Glomerular endothelial cell (primary cell): ENCODE measurements at places on chromosomes 3 and 15. TPM values are rescaled to one million over a fixed set of nuclear protein-coding genes. Genes with fewer than 3 reads are reported as not detected.

Gene MESP2
- 0.15 TPM in 1 of 2 replicates, not detected in the other for total RNA-seq

Gene CCR8
- not detected in 2 replicates for total RNA-seq

Gene CLDND1
- total RNA-seq = 112 and 118 TPM in 2 replicates

Gene TPRG1
- 0.53 TPM in 1 of 2 replicates, not detected in the other for total RNA-seq

Gene SV2B
- 9.9 and 28.6 TPM in 2 replicates for total RNA-seq

Gene CLK3
- 72.4 and 102 TPM in 2 replicates for total RNA-seq

Gene SCAMP5
- total RNA-seq = 27.2 and 32.6 TPM in 2 replicates

Gene TMEM266
- total RNA-seq = not detected in 2 replicates

Gene CYP1A2
- total RNA-seq = not detected in 2 replicates

DNA sequence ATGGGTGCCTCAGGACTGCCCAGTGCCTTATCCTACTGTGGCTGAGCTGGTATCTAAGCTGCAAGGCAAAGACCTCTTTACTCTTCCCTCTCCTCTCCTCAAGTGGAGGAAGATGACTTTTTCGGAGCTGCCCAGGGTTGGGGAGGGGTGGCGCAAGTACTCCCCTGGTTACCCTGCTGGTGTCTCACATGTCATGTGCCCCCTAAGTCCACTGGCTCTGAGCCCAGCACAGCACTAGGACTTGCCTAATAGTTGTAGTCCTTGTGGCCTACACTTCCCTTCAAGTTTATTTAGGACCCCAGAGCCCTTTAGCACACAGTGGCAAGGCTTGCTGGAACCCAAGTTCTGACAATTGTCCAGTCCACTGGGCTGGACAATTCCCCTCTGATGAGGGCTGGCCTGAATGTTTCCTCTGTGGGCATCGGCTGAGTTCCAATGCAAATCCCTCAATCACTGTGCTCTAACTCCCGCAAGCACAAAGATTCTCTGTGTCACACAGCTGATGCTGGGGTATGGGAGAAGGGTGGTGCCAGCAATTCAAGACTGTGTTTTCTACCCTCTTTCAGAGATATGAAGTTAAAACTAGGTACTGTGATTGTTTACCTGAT lies 60.4 kb downstream of the UQCC5 start:
- DNase-seq = no peak

GRCh38 chr3:172087602-172088580 lies 48.5 kb downstream of the FNDC3B start:
- no peak for DNase-seq

DNA sequence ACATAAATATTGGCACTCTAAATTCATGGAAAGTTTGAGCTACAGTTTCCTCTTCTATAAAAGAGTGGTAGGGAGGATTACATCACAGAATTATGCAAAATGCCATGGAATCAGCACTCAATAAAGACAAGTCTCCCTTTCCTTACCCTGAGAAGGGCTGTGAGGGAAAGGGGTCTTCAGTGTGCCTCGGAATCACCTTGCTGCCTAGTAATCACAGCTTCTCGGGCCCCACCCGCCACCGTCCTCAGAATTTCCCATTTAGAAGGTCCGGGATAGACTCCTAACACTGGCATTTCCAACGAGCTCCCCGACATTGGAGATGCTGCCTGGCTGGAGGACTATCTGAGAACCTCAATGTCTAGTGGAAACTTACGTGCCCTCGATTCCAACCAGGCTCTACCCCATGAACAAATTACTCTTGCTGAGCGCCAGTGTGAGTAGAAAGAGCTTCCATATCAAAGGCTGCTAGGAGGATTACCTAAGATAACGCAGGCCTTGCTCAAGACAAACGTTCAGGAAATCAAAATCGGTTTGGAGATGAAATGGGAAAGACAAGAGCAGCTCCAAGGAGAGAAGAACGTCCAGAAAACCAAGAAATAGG lies 92.1 kb upstream of the CHD2 start:
- DNase-seq = no peak

GRCh38 chr3:45496555-45496954 lies 98.0 kb upstream of the LIMD1 start:
- DNase-seq = no peak

DNA sequence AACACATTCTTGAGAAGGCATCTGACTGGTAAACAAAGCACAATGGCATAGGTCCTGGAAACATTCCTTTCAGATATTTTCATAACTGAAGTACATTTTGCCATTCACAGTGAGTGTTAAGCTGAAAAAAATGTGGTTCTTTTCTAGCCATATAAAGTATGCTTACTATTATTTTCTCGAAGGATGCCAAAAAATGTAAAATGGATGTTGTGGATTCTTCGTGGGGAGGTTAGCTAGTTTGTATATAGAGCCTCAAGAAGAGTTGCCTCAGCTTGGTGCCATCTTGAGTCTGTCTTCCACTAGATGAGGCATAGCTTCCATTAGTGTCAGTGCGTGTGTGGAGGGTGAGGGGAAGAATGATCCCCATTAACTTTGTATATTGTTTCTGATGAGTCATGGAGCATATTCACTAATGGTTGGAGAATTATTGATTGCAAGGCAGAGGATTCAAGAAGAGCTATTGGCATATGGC lies 4.1 kb downstream of the MBNL1 start:
- no peak for DNase-seq

DNA sequence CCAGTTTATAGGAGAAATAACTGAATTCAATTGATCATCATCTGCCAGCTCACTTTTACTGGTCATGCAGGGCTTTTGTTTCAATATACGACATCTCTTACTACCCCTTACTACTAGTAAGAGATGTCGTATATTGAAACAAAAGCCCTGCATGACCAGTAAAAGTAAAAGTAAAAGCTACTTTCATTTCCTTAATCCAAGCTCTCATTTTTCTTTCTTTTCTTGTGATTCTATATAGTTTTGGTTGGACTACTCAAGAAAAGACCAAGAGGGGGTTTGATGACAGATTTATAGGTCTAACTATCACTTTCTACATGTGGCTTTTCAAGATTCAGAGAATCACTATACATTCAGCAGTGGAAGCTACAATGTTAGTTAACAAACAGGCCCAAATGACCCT lies 1237.3 kb downstream of the ROBO2 start:
- DNase-seq = no peak

DNA sequence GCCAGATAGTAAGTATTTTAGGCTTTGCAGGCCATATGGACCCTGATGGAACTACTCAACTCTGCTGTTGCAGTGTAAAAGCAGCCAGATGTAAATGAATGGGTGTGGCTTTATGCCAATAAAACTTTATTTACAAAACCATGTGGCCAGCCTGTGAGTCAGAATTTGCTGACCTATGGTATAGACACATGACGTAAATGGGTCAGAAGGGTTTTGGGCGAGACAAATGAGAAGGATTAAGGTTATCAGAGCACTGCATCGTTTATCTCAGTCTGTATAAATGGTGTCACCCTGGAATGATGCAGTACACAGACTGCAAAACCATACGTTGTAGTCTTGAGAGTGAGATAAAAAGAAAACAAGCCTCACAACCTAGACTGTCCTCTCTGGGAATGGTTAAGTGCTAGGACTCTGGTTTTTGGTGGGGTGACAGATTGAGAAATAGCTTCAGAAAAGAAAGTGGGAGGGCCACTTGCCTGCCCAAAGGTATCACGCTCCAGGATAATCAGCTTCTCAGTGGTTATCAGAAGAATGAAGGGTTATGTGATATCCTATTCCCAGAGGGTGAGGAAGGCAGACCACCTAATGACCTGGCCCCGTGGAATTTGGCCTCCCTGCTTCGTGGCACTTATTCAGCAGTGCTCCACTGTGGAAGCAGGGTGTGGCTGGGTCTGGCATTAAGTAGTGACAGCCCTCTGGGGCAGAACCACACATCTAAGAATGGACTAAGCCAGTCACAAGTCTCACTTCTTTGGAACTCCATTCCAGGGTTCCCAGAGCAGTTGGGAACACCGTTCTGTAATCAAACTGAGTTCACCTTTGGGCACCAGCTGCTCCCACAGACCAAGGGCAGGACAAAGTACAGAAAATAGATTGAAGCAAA lies 46.1 kb downstream of the ABHD5 start:
- no peak for DNase-seq

GRCh38 chr15:47861111-47861903 lies 144.0 kb downstream of the SEMA6D start:
- DNase-seq = no peak

DNA sequence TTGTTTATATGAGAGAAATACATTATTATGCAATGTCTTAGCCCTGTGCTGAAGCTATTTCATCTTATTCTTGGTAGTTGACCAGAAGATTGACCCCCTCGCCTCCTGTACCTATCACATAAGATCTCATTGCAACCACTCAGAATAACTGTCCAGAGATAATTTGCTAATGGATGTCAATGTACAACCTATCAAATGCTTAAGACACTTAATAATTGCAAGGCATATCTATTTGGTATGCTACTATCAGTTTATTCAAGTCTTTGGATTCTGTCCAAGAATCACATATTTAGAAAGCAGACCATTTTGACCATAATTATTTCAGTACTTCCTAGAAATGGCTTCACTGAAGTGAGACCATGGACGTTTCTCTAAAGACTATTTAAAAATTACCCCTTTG lies 241.6 kb downstream of the GAP43 start:
- DNase-seq = no peak

- no peak for DNase-seq
Observed at GRCh38 chr3:170149016-170149415, 32.5 kb downstream of the PHC3 start.

GRCh38 chr3:64067506-64068346 lies 44.4 kb upstream of the PSMD6 start:
- DNase-seq = no peak

GRCh38 chr15:78618490-78618934 lies 2.3 kb downstream of the CHRNA3 start:
- DNase-seq = peak; percentile 74

DNA sequence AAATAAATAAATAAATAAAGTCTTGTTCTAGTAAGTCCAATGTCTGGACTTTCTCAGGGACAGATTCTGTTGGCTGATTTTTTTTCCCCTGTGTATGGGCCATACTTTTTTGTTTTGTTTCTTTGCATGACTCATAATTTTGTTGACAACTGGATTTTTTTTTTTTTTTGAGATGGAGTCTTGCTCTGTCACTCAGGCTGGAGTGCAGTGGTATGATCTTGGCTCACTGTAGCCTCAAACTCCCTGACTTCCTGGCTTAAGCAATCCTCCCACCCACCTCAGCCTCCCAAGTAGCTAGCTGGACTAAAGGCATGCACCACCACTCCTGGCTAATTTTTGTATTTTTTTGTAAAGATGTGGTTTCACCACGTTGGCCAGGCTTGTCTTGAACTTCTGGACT lies 38.9 kb downstream of the TICRR start:
- no peak for DNase-seq

DNA sequence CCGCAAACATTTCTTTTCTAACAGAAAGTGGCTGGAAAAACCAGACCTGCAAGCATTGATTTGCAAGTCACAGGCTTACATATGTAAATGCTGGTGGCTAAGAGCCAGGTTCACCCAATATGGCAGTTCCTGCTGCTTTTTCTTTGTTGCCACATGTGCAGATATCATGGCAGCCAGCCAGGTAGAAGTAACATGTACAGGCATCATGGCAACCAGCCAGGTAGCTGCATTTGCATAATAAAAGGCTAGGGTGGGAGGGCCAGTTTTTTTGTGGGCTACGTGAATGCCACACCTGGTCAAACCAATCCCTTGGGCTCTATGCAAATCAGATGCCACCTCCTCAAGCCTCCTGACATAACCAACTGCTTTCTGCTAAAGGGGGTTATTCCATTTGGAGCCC lies 2.8 kb upstream of the SMCO1 start:
- no peak for DNase-seq

GRCh38 chr3:111547631-111548030 lies 5.6 kb downstream of the CD96 start:
- no peak for DNase-seq

- DNase-seq = no peak
Observed at GRCh38 chr3:113035387-113035982, 44.7 kb downstream of the GTPBP8 start.

- DNase-seq = peak; percentile 36
Observed at GRCh38 chr3:174949523-174949922, 90.4 kb downstream of the NAALADL2 start.

GRCh38 chr3:188568736-188569135 lies 414.8 kb downstream of the LPP start:
- no peak for DNase-seq

- no peak for DNase-seq
Observed at GRCh38 chr3:58742239-58742638, 75.7 kb upstream of the FAM3D start.

DNA sequence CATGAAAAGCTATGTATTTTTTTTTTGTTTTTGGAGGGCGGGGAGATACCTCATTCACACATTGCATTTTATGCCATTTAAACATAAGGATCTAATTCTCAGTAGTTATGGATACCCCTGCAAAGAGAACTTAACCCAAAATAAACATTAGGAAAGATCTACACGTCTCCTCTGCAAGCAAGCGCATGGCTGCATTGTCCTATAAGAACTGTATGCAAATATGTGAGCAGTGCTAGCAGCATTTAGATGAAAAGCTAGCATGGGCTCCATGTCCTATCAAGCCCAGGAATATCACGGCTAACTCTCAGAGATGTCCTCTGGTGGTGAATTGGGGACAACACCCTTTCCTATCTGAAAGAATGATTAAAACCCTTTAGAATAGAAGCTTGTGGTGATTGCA lies 292.8 kb downstream of the MEX3B start:
- no peak for DNase-seq

GRCh38 chr3:124787476-124788195 lies 57.4 kb downstream of the UMPS start:
- no peak for DNase-seq

GRCh38 chr3:115638991-115639390 lies 15.7 kb downstream of the GAP43 start:
- DNase-seq = no peak
